HCT116 (cell line): ENCODE measurements at places on chromosomes 4 and X.

DNA sequence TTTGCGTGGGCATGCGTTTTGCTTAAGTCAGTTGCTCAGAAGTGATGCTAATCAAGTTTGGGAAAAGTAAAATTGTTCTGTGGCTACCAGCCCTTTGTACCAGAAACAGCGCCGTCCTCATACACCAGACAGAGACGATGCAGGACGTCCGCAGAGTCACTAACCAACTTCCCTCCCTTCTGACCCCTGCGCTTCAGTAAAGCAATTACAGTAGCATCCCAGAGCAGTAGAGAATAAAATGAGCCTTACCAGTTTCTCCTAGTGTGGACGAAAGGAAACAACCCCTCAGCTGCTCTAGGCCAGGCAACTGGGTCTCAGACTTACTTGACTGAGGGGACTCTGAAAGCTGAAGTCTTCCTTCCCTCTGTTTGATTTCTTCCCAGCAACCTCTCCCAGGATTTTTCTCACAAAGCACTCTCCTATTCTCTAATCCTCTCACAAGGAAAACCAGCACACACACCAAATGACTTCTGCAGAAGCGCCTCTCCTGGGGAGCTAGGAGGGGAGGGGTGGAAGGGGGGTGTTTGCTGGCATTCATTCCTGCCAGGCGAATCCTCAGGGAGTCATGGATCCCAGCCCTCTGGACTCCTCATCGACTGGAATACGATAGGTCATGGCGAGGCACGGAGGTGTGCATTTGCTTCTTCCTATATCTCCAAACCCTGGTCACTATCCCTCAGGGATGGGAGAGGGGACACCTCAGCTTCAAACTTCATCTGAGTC lies 56.0 kb upstream of the MID1 start:
- no peak for DNase-seq

DNA sequence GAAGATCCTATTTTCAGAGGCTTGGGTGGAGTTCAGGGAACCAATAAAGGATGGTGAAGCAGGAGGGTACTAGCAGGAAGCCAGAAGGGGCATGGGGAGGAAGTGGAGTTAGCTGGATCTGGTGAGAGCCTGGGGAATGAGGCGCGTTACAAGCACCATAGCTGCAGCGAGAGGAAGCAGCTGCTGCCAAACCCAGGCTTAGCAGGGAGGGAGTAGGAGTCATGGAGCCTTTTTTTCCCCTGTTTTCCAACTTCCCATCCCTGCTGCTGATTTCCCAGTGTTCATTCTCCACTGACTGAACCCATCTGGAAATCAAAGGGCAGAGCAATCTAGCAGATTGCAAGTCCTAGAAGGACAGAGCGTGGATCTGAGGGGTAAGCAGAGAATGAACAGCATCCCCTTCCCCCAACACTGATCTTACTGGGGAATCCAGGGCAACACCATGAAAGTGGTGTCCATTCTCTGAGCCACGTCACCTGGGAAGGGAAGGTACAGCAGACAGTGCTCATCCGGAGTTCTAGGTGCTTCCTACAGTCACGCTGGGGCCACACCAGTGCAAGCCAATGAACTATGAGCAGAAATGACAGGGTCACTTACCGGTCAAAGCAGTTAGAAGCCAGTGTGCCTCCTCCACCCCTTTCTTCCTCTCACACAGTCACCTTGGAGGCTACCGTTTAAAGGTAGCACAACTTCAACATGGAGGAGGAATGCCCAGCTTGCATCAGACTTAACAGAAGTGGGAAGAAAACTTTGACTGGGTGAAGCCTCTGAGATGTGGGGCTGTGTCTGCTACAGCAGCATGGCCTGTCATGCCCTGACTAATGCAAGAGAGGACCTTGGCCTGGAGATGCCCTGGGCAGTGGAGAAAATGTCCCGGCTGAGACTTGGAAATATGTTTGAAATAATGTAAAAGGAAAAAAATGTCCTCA lies 36.7 kb downstream of the SMIM20 start:
- DNase-seq, result no peak

- no peak for DNase-seq
These were observed 124.5 kb downstream of the CHM start for GRCh38 chrX:85922821-85923220.

DNA sequence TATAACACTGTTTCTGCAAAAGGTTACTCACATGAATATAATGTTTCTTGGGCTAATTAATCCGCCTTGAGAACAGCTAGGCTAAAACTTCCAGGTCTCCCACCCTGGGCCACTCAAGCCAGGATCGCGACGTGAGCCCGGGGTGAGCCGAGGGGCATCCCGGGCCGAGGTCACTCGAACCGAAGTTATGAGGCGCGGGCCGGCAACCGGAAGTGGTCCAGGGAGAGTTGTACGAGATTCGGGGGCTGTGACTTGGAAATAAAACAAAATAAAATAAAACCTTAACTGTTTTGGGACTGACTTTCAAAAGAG lies 317 bp downstream of the CMC4 start:
- no peak for DNase-seq

GRCh38 chrX:130228871-130229270 lies 39.8 kb downstream of the ZNF280C start:
- DNase-seq, result no peak

GRCh38 chrX:77444075-77444474 lies 3.1 kb upstream of the FGF16 start:
- DNase-seq, result no peak

DNA sequence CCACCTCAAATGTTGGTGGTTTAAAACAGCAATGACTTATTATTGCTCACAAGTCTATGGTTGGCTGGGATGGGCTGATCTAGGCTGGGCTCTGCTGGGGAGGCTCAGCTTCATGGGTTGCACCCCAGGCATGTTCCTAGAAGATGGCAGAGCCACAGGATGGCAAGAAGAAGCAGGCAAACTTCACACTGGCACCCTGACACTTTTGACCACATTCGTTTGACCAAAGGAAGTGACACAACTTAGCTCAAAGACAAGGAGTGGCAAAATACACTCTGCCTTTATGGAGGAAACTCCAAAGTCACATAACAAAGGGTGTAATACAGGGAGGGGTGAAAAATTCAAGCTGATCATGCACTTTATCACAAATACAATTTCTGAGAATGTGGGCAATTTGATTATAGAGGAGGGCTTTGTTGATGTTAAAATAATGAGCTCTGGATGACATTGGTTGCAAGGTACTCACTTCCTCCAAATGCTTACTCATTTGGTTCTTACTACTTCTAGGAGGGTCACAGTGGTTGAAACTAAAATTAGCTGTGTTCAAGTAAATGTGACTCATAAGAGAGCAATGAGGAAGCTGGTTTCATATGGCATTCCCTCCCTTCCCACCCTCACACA lies 249.2 kb upstream of the RPS6KA3 start:
- DNase-seq, result peak; percentile 73

DNA sequence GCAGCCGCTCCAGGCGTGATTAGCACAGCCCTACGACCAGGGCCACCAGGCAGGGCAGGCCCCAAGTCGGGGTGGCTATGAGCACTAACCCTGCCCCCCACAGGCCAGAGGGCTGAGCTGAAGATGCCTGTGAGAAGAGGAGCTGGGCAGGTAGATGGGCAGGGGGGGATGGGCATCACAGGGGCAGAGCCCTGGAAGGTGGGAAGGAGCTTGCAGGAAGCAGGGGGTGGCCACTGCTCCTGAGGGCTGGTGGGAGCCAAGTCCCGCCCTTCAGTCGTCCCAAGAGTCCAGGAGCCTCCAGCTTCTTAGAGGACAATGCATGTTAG lies 7.3 kb upstream of the MXD4 start:
- no peak for DNase-seq

GRCh38 chr4:25223802-25224375 lies 9.9 kb upstream of the PI4K2B start:
- DNase-seq, result peak; percentile 57

DNA sequence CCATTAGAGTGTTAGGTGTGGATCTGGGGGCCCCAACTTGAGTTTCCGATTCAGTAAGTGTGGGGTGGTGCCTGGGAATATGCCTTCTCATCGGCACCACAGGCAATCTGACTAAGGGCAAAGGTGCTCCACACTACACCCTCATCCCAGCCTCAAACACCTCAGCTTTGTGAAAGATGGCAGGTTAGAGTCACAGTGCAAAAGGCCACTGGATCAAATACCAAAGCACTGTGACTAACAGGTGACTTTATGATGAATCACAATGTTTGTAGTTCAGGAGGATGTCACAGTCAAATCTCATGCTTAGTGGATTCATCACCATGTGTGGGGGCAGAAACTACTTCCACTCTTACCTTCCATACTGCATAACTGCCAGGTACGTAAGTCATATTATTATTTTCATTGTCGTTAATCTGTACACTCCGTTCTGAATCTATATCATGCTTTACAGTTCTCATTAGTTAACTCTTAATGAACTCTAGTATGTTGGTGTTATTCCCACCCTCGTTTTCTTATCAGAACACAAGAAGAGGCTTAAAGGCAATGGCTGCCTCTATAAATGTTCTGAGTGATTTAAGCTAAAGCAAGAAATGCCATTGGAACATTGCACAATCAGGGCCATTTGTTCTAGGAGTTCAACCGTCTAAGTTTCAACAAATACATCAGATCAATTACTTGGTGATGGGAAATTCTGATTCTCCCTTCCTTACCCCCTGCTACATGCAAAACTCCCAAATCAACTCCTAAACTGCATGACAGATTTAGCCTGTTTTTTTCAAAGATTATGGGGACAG lies 50.2 kb downstream of the PRKG2 start:
- DNase-seq, result peak; percentile 92

DNA sequence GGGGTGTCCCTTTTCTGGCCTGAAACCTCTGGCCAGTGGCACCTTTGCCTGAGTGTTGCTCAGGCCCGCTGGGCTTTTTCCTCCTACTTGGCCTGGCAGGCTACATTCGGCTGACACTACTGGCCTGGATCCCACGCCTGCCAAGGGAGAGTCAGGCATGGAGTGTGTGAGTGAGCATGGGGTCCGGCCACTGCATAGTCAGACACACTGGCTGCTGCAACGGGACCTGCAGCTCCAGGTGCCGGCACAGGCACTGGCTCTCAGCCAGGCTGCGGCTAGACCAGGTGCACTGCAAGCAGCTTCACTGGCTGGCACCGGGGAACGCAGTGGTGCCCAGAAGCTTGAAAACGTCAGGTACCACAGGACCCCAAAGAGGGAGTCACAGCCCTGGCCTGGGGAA lies 434.9 kb downstream of the ARHGAP24 start:
- no peak for DNase-seq

DNA sequence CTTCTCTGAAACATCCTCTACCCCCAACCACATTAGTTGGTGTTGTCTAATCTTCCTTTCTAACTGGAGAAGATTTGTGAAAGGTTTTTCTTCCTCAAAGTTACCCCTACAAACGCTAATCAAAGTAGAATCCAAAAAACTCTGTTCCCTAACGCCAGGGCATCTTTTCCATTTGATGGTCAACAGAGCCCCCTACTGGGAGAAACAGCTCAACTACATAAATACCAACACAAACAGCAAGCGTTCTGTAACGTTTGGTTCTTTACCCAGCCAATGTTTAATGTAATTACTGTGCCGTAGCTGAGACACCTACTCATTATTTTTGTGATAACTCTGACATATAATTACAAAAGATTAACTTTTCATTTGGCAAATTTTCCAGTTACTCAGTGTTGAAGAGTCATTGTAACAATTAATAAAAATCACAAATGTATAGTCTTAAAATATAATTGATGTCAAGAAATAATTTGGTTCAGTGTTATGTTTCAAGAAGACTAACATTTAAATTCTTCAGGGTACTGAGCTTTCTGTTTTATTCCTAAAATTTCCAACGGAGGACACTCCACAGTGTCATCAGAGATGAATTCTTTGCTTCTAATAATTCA lies 94.9 kb upstream of the TBC1D9 start:
- peak; percentile 65 for DNase-seq

GRCh38 chrX:34381241-34381640 lies 249.1 kb upstream of the FAM47A start:
- DNase-seq, result no peak

- DNase-seq, result no peak
These were observed 588.9 kb downstream of the CENPC start for GRCh38 chr4:66956426-66956825.

DNA sequence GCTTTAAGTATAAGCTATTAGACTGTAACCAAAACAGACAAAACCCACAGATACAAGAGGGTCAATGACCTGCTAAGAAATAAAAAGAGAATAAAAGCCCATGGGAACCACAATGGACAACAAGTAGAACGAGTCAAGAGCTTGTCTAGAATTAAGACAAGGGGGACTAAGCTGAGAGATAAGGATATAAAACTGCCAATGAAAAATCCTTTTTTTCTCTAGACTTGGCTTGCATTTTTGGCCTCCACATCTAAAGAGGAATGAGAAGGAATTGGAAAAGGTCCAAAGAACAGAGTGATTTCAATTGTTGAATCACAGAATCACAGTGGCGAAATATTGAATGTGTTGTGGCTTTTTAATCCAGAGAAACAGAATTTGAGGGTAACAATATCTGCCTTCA lies 135.7 kb downstream of the QDPR start:
- DNase-seq, result no peak

DNA sequence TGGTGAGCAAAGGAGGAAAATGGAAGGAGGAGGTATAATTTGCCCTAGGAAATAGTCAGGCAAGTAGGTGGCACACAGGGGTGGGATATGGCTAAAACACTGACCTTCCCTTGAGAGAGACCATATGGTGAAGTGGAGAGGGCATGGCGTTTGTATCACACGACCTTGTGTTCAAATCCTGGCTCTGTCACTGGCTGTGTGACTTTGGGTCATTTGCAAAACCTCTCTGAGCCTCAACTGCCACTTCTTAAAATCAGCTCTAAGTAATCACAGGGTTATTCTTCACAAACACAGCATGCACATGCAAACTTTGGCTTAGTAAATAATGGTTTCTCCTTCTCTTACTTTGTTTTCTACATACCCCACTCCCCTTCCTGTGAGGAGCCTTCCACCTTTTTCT lies 8.7 kb downstream of the PDGFRA start:
- DNase-seq, result no peak

DNA sequence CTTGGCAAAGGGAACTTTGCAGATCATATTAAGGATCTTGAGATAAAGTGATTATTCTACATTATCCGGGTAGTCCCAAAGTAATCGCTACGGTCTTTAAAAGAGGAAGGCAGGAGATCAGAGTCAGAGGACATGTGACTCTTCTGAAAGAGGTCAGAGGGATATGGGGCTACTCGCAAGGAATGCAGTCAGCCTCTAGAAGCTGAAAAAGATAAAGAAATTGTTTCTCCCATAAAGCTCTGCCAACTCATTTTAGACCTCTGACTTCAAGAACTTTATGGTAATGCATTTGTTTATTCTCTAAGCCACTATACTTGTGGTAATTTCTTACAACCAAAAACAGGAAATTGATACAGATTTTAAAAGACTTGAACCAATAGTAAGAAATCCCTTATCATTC lies 48.6 kb downstream of the NPY5R start:
- DNase-seq, result no peak
